ENCODE measurements at places on chromosomes 13 and 19. TPM values are rescaled to one million over a fixed set of nuclear protein-coding genes. Genes with fewer than 3 reads are reported as not detected.
A peak's percentile ranks its signal among the peaks of the same experiment; 100 is the strongest.

DNA sequence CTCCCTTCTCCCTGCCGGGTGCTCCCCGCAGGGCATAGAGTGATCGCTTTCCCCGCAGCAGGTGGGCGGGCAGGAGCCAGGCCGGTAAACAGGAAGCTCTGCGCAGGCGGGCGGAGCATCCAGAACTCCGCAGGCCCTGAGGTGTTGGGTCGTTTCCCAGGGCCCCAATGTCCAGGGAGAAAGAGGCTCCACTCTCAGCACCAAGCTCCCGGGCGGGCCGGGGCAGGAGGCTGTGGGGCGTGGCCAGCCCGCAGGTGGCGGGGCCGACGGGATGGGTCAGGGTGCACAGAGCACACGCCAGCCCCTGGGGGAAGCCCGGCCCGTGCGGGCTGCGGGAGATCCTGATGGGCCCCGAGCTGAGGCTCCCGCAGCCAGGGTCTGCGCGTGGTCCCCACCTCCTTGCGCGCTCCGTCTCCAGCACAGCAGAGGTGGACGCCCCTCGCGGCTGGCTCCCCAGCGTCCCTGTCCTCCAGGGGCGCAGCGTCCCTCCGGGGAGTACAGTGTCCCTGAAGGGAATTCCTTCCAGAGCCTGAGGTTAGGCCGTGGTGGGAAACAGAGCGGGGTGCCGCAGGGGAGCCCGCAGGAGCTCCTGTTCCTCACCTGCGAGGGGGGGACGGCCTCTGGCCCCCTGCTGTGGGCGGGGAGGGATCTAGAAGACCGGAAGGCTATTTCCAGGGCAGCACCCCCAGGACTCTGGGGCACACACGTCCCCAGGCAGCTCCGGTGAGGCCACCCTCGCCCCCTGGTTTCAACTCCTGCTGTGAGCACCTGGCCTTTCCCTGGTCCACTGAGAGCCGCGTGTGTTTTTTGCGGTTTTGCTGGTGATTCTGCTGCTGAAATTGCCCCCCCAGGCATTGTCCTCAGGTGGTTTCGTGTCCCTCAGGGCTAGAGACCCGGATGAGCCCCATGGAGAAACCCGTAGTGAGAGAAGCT is 12.2 kb downstream of the PIP5K1C start:
- no peak for DNase-seq
- H3K27me3 ChIP-seq, result no peaks in the 10 kb centered on the region
- H3K4me3 ChIP-seq, result peak overlapping the region; percentile 56
- peaks cover 28% of the 10 kb centered on the region for H3K4me1 ChIP-seq

GRCh38 chr13:27621366-27622101 is at the start of gene POLR1D:
POLR1D (plus strand) TSS chr13:27621892; CDS start chr13:27621984, 92 bp downstream.
- peaks cover 41% of the 10 kb centered on the region for H3K36me3 ChIP-seq
- H3K27ac ChIP-seq, result peak within 1 kb of the TSS; percentile 89
- H3K4me1 ChIP-seq, result peaks cover 54% of the 10 kb centered on the region
- DNase-seq, result peak; percentile 75
- H3K4me3 ChIP-seq, result peak within 1 kb of the TSS; percentile 93

- peaks cover 94% of the 10 kb centered on the region for H3K36me3 ChIP-seq
- no peak overlapping the region for H3K27ac ChIP-seq
- DNase-seq, result no peak
- no peaks in the 10 kb centered on the region for H3K27me3 ChIP-seq
- no peak overlapping the region for H3K4me3 ChIP-seq
Observed at GRCh38 chr19:11942843-11943108, 17.9 kb downstream of the ZNF700 start.

- H3K36me3 ChIP-seq, result peaks cover 36% of the 10 kb centered on the region
- no peaks in the 10 kb centered on the region for H3K27me3 ChIP-seq
- H3K27ac ChIP-seq, result no peak overlapping the region
- H3K4me1 ChIP-seq, result no peaks in the 10 kb centered on the region
Observed at GRCh38 chr19:19335408-19336158, 15.0 kb downstream of the MAU2 start.

- no peaks in the 10 kb centered on the region for H3K27me3 ChIP-seq
- peaks cover 3% of the 10 kb centered on the region for H3K36me3 ChIP-seq
- H3K4me3 ChIP-seq, result no peak overlapping the region
- H3K4me1 ChIP-seq, result no peaks in the 10 kb centered on the region
- H3K27ac ChIP-seq, result no peak overlapping the region
Observed at GRCh38 chr19:58021541-58022282, 12.1 kb upstream of the ZSCAN1 start.

DNA sequence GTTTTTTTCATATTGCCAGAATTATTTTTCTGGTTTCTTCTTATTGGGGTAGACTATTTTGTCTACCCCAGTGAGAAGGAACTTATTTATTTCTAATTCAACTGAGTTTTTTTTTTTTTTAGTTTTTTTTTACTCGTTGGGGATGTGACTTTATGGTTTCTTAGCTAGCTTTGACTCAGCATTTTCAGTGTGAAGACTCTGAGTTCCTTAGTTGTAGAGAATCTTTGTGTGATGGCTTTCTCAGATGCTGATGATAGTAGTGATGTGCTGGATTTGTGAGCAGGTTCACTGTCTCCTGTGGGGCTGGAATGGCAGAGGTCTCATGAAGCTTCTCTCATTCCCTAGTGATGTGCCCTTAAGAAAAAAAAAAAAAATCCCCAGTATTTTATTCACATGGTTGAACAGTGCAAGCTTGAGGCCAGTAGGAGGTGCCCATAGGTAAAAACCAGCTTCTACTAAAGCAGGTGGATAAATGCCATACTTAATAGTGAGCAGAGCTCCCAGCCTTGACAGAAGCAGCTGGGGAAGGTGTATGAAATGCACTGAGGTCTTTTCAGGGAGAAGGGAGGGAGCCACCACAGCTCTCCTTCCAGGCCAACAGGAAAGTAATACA is 106.2 kb upstream of the KLF5 start:
- no peak for DNase-seq
- no peaks in the 10 kb centered on the region for H3K4me1 ChIP-seq
- no peak overlapping the region for H3K4me3 ChIP-seq

- peaks cover 41% of the 10 kb centered on the region for H3K36me3 ChIP-seq
- peaks cover 2% of the 10 kb centered on the region for H3K4me1 ChIP-seq
- no peak overlapping the region for H3K4me3 ChIP-seq
- no peaks in the 10 kb centered on the region for H3K27me3 ChIP-seq
Observed at GRCh38 chr19:36837176-36837905, 846 bp downstream of the ZNF790 start.

DNA sequence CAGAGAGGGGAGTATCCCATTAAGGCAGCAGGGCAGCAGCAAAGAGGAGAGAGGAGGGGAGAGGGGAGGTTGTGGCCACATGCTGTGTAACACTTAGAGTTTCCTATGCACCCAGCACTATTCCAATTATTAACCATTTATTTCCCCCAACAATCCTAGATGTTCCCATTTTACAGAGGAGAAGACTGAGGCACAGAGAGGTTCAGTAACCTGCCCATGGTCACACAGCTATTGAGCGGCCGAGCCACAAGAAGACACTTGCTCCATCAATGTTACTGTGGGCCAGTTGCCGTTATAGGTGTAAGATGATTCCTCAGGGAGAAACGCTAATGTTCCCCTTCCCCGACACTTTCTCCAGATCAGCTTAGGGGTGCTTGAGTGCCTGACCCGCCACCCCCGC is 69.2 kb downstream of the INSR start:
- H3K4me3 ChIP-seq, result no peak overlapping the region
- DNase-seq, result no peak
- no peaks in the 10 kb centered on the region for H3K36me3 ChIP-seq
- H3K27ac ChIP-seq, result no peak overlapping the region
- peaks cover 2% of the 10 kb centered on the region for H3K27me3 ChIP-seq

DNA sequence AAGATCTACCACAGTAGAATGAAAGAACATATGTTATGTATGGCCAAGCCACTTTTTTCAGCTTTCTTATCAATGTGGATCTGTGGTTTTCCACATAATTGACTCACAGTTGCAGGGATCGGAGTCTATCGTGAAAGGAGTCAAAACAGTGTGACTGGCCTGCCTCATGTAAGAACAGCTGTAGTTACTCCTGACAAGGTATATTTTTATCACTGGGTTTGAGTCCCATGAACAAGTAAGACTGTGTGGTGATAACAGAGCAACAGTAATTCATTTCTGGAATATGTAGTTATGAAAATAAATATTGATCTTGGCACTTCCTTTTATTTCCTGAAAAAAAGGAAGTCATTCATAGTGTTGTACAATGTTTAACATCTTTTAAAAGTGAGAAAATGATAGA is 416.6 kb downstream of the KLF12 start:
- DNase-seq, result no peak
- no peak overlapping the region for H3K4me3 ChIP-seq
- H3K27ac ChIP-seq, result no peak overlapping the region
- H3K4me1 ChIP-seq, result peaks cover 63% of the 10 kb centered on the region
- peaks cover 5% of the 10 kb centered on the region for H3K27me3 ChIP-seq
- H3K36me3 ChIP-seq, result peaks cover 33% of the 10 kb centered on the region

DNA sequence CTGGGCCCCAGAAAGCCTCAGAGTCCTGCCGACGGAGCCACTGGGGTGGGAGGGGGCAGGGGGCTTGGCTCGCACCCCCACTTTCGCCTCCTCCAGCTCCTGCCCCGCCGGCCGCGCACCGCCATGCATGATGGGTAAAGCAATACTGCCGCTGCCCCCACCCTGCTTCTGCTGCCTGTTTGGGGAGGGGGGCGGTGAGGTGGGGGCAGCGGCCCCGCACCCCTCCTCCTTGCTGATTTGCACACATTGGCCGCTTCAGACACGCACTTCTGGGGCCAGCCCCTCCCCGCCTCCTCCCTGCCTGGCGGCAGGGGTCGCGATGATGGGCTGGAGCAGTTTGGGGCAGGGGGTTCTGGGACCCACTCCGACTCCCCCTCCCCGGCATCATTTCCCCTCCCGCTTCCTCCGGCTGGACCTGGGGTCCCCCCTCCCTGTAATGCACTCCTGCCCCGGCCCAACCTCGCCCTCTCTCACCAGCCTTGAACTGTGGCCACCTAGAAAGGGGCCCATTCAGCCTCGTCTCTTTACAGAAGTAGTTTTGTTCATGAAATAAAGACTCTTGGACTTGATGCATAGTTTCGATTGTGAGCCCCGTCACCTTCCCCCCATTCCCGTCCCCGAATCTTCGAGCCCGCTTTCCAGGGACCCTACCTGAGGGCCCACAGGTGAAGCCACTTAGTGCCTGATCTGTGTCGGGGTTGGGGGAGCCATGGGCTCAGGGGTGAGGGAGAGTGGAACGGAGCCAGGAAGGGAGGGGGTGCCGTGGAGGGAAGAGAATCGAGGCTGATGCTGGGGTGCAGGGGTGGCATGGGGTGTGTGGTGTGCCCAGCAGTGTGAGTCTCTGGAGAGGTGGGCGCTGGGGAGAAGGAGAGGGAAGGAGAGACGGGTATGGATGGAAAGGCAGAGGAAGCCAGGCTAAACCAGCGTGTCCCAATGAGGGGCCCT is 1.4 kb upstream of the HPN start:
- H3K27me3 ChIP-seq, result peaks cover 15% of the 10 kb centered on the region
- DNase-seq, result no peak
- H3K4me1 ChIP-seq, result peaks cover 4% of the 10 kb centered on the region
- no peaks in the 10 kb centered on the region for H3K36me3 ChIP-seq

DNA sequence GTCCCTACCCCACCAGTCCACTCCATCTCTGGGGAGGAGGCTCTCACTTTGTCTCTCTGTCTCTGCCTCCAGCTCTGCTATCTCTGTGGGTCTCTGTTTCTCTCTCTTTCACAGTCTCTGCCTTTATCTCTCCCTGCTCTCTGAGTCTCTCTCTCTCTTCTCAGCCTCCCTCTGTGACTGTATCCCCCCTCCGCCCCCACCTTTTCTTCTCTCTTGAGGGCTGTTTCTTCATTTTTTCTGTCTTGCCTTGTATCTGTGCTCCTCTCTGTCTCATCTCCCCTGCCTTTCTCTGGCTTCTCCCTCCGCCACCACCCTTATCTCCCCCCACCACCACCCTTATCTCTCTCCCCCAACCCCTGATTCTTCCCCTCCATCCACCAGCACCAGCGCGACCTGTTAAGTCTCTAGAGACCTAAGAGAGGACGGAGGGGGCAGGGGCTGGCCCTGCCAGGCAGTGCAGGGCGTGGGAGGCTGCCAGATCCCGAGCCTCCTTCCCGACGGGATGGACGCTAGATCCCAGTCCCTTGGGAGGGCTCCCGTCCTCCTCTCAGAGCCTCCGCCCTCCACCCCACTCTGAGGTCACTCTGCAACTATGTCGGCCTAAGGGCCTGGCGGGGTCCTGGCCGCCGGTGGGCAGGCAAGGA is 1.0 kb downstream of the AXL start:
- DNase-seq, result no peak
- H3K27me3 ChIP-seq, result peaks cover 44% of the 10 kb centered on the region
- H3K4me1 ChIP-seq, result peaks cover 10% of the 10 kb centered on the region
- H3K27ac ChIP-seq, result no peak overlapping the region
- no peak overlapping the region for H3K4me3 ChIP-seq

FBL gene
- 547 TPM for total RNA-seq

C13orf42 gene
- not detected for total RNA-seq

TICAM1 gene
- total RNA-seq, result 28.1 TPM

VAV1 gene
- total RNA-seq, result 68.9 TPM

FPR1 gene
- not detected for total RNA-seq

GAPDHS gene
- not detected for total RNA-seq

TEX29 gene
- 0.46 TPM for total RNA-seq

Data from activated T-helper 2 cell treated with anti-CD3 and anti-CD28 coated beads, Interferon-gamma antibody, Interleukin-2, Interleukin-4, amounts not matched to agents 10 μg/mL and 5 μg/mL and 100 μg/mL, durations not matched to agents 14 hours and 24 hours and 36 hours (primary cell).